Naive thymus-derived CD8-positive, alpha-beta T cell (primary cell): ENCODE measurements at places on chromosomes 7 and 10. TPM values are rescaled to one million over a fixed set of nuclear protein-coding genes. Genes with fewer than 3 reads are reported as not detected.

GRCh38 chr7:45190406-45191165, 33.0 kb downstream of the RAMP3 start:
- DNase-seq = no peak

DNA sequence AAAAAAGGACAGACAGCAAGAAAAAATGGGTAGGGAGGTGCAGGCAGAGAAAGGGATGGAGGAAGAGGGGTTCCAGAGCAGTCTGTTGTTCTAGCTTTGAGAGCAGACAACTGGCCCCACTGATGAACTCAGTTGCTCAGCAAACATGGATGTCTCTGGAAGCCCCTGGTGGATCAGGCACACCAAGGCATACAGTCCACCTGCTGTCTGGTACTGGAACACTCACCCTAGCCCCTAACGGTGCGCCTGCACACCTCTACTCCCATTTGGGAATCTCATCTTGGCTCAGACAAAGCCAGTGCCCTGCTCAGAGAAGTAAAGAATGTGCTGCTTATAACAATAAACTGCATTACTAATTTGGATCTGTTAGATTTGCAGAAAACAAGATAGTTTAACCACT, 7.7 kb downstream of the MACROH2A2 start:
- DNase-seq = no peak

Gene PAPOLB
- polyA plus RNA-seq = not detected

DNA sequence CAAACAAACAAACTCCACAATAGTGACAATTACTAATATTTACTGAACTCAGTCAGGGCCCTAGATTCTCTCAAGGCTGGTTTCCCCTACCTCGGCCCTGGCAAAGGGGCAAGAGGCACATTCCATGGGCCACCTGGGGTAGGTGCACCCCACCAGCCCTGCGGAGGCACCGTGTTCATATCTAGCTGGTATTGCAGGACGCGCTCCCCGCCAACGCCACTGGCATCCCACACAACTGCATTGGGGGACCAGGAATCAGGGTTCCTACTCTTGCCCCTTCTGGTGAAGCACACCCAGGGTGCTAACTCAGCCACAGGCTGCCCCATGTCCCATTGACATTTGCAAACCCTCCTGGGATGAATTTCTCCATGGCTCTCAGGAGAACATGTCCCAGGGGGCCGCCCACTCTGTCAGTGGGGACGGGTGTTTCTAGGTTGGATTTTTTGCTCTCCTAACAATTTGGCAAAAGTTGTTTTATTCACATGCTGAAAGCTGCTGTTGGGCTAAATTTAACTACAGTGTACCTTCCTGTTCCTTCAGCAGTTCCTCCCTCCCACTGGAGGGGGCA, 76.7 kb downstream of the ZRANB1 start:
- DNase-seq = no peak

Gene NUTM2D
- polyA plus RNA-seq = 0.15 TPM

DNA sequence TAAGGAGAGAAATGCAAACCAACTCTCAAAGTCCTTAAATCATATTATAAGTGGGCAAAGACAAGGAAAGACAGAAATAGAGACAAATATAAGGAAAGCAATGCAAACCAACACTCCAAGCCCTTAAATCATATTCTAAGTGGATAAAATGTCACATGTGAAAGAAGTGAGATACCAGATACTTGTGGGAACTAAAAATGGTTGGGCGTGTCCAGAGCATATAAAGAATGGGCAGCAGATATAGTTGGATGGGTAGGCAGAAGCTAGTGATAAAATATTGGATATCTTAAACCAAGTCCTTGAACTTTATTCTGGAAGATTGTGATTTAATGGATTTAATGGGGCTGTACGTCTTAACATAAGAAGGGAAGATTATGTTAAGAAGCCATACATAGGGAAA, 1065.2 kb upstream of the C7orf33 start:
- DNase-seq = no peak

Gene ANKRD2
- polyA plus RNA-seq = not detected

GRCh38 chr10:113680190-113681111, 739 bp downstream of the CASP7 start:
- DNase-seq = peak; percentile 16

DNA sequence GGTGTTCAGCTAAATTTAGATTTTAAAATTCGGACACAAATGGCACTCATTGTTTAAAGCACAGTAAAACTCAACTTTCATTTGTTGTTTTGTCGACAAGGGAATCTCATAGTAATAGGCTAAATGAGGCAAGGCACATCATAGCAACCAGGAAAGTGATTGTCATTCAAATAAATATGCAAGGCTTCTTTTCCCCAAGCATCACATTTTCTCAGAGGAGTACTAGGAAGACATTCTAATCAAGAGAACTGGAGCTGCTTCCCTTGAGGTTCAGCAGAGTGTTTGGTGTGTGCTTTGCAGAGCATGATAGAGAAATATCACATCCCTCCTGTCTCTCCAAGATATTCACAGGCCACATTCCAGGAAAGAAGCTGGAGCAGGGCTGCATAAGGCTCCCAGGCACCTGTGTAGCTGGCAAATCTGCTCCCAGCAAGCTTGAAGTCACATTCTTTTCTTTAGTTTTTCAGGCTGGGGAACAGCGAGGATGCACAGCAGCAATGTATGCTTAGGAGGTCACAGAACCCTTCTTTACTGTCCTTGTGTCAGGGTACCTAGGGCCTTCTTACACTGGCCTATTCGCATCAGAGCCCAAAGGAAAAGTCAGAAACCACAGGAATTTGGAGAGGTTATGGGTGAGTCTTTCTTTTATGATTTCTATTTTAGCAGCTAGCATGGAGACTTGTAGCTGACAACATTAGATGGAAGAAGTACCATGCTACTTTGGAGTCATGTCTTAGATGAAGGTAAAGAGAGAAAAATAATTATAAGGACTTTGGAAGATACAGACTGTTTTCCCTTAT, 95.9 kb upstream of the HDAC9 start:
- no peak for DNase-seq

- DNase-seq = no peak
These were observed 106.2 kb downstream of the REEP3 start for GRCh38 chr10:63627396-63627795.

Gene ARHGAP22
- not detected for polyA plus RNA-seq

Gene ACSM6
- not detected for polyA plus RNA-seq

DNA sequence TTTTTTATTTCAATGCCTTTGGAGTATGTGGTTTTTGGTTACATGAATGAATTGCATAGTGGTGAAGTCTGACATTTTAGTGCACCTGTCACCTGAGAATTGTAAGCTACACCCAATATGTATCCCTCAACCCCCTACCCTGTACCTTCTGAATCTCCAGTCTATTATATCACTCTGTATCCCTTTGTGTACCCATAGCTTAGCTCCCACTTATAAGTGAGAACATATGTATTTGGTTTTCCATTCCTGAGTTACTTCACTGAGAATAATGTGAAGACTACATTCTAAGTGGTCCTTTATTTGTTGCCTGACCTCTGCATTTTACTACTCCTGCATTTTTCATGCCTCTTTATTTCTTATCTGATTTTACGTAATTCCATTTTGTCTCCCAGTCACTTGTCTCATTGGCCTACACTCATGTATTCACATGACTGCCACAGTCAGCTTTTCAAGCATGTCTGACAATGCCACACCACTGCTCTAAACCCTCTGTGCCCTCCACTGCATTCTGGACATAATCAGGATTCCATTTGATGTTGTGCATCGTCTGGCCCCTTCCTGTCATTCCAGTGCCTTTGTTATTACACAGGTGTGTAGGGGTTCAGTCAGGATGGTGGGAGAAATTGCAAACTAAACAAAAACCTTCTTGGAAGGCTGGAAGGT, 1325.5 kb downstream of the XPNPEP1 start:
- no peak for DNase-seq

DNA sequence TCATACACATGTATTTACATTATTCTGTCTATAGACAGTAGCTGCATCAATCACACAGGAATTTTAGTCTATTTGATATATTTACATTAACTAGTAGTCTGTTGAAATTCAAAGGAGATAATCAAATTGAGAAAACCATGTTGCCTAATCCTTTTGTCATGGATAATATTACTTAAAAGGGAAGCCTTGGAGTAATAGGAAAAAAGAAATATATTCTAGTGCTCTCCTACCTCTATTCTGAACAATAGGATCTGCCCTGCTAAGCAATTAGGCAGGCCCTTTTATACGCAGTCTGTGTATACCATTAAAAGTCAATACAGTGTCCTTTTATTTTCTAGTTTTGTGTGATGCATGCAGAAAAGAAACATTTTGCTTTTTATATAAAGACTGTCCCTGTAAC, 24.5 kb downstream of the UMAD1 start:
- no peak for DNase-seq

Gene CCL26
- not detected for polyA plus RNA-seq

GRCh38 chr7:47741984-47742383, 160.1 kb upstream of the TNS3 start:
- DNase-seq = no peak

DNA sequence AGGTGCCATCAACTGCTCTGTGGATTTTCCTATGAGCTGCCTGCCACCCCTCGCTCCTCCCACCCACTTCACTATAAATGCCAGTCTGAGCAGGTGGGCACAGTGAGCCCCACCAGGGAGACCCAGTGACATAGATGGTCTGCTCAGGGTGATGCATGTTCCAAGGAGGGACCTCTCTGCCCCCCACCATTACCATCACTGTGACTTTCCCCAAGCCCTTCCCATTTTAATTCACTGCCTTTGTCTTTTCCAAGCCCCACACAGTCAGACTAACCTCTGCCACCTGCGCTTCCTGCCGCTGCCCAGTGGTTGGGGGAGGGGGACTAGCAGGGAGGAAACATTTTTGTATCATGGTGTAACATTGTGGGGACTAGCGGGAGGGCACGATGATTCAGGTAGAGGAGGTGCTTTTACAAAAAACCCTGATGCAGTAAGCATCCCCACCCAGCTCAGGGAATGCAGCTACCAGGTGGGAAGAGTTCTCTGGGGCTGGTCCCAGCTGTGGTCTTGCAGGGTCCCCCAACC, 24.6 kb downstream of the PRSS2 start:
- DNase-seq = peak; percentile 68

DNA sequence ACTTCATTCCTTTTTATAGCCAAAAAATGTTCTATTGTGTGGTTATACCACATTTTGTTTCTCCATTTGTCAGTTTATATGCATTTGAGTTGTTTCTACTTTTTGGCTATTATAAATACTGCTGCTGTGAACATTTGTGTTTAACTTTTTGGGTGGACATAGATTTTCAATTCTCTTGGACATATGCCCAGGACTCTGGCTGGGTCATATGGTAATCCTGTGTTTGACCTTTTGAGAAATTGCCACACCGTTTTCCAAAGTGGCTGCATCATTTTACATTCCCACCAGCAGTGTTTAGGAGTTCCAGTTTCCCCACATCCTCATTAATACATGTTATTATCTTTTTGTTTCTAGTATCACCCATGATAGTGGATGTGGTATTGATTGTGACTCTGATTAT, 39.4 kb downstream of the CSGALNACT2 start:
- no peak for DNase-seq

GRCh38 chr10:35259769-35260397, 76.4 kb upstream of the CCNY start:
- no peak for DNase-seq

Gene RASA4B
- polyA plus RNA-seq = 7.8 TPM

GRCh38 chr7:50317221-50317678, 12.7 kb downstream of the IKZF1 start:
- DNase-seq = peak; percentile 67

DNA sequence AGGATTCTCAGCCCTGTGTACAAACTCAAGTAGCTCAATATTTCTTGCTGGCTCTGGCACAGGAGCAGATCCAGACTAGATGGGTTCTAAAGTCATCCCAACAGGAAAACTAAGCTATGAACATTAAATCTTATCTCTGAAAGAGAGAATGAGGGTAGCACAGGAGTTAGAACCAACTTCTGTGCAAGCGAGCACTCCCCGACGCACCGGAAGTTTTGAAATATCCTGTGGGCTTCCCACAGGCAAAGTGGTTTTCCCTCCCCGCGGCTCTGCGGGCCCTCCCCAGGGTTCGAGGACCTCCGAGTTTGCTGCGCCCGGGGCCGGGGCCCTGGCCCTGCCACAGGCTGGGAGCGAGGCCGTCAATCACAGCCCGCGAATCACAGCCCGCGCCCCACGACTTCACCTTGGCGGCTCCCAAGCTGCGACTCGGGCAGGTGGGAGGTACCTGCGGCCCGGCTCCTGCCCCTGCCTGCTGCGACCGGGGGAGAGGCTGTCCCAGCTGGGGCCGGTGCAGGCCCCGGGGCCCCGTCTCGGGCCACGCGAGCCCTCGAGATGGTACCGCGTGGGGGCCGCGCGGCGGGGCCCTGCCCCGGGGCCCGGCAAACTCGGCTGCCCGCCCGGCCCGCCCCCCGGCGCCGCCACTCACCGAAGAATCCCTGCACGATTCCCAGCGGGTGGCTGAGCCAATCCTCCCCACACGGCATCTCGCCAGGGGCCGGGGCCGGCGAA, 598 bp downstream of the MCMBP start:
- DNase-seq = peak; percentile 58

GRCh38 chr10:123327896-123328295, 173.7 kb downstream of the BUB3 start:
- no peak for DNase-seq

GRCh38 chr10:50567384-50567783, 56.4 kb downstream of the SGMS1 start:
- DNase-seq = no peak

DNA sequence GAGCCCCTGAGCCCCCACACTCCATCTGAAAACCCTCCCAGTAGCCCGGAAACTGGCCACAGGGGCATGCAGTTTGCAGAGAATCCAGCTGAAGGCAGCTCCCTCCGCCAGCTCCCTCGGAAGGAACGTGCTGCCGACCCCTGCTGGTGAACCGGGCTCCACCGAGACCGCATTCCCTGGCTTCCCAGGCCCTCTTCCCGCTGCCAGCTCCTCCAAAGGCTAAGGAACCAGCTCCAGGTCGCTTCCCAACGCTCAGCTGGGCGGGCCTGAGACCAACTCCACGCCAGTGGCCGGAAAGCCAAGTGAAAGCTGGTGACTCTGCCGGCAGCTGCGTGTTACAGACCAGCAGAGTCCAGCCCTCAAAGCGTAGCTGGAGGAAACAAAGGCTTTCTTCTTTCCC, 35.8 kb downstream of the GPER1 start:
- no peak for DNase-seq

DNA sequence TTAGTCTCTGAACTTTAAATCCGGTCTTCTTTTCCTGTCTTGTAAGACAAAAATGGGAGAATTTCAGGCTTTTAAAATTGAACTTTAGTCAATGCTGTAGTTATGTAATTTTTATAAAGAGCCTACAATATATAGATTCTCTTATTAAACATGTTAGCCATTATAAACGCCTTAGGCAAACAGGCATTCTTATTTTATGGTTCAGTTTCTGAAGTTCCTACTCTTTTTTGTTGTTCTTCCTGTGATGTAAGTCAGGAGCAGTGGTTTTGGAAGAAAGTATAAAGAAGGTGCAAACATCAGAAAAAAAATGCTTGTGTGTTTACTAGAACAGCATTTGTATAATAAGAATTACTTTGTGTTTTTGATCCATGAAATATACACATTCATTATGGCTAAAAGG, 41.6 kb downstream of the BICC1 start:
- DNase-seq = no peak

DNA sequence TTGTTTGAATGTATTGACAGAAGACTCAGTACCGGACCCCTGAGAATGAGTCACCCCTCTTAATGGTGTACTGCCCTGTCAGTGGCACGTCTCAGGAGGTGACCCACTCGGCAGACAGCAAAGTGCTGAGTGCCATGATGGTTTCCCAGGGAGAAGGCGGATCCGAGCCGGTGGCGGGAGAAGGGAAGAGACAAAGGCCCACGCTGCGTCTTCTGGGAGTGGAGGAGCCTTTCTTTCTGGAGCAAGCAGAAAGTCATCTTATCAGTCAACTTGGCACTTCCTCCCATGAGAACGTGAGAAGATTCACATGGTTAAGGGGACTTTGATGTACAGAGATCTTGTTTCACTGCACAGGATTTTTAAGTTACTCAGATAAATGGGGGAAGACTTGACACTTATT, 14.6 kb upstream of the PPP2R2D start:
- DNase-seq = no peak
